Left hindlimb (tissue), 1 donor: ENCODE measurements at places on chromosomes 7 and 10.
A peak's percentile ranks its signal among the peaks of the same experiment; 100 is the strongest.

- DNase-seq: peak; percentile 32
Observed at GRCh38 chr10:52701647-52702046, 70.9 kb downstream of the MBL2 start.

DNA sequence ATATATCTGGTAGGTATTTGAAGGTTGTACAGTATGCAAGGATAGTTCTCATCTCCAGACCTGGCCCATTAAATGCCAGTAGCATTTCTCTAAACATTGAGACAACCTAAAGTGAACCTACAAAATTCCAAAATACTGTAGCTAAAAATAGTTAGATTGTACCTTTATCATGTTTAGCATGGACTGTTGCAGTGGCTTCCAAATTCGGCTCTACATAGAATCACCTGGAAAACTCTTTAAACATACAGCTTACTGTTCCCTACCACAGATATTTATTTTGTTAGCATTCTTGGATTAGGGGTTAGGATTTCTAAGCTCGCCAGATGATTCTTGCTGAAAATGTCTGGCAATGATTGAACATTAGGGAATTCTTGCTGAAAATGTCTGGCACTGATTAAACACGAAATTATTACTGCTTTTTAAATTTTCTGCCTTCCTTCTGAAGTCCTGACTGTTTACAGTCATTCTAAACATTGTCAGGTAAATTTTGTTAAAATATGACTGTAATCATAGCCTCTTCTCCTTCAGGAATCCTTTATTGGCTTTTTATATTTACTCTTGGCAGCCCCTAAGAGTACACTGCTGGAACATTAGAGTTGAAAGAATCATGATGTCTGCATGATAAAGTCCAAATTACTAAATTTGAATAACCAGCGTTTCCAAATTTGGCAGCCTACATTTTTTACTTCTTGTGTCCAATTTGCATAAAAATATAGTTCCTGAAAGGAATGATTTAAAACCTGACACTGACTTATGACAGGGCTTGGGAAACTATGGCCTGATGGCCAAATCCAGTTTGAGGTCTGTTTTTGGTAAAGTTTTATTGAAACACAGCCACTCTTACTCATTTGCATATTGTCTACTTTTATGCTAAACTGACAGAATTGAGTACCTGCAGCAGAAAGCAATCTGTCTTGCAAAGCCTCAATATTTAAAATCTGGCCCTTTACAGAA lies 40.3 kb downstream of the SHOC2 start:
- DNase-seq: no peak

DNA sequence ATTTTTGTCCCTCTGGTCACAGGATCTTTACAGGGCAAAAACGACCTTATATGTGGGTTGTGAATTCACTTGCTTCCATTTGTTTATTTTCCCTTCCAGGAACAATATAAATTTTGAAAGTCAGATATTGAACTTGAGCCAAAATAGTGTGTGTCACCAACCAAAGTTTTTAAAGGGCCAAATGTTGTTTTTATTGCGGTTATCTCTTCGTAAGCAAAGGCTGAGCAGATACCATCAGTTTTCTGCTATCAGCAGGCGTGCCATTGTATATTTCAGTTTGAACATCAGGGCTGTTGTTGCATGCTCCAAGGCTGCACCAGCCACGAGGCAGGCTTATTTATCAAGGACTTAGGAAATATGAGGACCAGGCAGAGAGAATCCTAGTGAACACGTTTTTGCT lies 160.3 kb downstream of the PAXIP1 start:
- DNase-seq: no peak

- DNase-seq: no peak
Observed at GRCh38 chr10:6563731-6564130, 16.3 kb downstream of the PRKCQ start.

DNA sequence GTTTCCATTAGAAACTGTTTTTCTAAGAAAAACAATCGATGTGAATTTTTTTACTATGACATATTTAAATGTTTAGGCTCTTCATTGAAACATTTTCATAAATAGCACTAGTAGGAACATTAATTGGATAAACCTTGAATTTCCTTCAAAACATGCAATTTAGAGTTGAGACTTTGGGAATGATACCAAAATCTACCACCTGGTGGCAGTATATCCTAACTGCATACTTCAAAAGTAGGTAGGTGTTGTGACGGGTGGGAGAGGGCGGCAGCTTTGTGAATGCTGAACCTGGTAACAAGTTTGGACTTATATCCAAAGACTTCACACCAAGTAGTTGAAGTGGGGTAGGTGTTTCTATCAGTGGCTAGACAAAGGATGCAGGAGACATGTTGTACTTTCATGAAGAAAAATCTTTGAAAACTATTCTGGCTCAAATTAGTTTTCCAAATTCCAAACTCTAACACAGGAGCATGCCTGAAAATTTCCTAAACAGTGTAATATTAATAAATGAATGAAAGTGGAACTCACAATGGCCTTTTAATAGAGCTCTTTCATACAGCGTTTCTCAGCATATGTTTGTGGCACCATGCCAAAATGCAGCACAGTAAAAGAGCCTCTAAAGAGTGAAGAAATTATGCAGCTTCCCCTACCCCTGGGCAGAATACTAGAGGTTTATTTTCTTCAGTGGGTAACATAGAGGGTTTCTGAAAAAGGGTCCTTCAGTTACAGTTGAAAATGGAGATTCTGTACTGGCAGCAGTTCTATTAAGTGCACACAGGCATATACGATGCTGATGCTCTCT lies 201.0 kb upstream of the TPK1 start:
- DNase-seq: no peak

DNA sequence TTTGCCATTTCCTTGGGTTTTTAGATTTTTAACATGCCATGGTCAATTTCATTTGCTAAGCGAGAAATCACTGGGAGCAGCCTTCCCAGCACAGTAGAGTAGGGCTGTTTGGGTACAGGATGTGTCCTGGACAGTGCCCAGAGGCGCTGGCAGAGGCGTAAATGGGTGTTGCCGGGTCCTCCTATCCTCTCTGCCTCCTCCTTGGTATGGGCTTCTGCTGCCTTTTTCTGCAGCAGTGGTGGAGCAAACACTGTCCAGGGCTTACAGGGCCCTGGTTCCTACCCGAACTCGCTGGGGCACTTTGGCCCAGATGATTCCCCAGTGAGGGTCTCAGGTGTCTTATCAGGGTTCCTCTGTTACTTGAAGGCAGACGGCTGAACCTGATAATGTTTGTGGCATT lies 298.3 kb downstream of the RPS24 start:
- DNase-seq: no peak

DNA sequence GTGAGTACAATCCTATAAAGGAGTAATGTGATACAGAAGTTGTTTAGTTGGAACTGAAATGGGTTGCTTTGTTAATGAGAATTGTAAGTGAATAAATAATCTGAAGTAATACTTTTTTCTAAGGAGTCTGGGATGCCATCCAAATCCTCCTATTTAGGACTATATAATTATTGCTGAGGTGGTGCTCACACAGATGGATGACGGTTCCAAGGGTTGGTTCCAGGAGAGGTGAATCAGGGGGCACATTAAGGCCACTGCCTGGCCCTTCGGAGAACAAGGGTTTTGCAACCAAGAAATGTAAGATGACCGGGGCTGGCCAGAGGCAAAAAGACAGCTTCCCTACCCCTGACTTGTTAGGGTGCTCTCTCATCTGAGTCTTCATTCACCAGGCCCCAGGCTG lies 352.7 kb downstream of the PHTF2 start:
- DNase-seq: no peak

- DNase-seq: no peak
Observed at GRCh38 chr7:127731431-127732080, 79.6 kb downstream of the SND1 start.

DNA sequence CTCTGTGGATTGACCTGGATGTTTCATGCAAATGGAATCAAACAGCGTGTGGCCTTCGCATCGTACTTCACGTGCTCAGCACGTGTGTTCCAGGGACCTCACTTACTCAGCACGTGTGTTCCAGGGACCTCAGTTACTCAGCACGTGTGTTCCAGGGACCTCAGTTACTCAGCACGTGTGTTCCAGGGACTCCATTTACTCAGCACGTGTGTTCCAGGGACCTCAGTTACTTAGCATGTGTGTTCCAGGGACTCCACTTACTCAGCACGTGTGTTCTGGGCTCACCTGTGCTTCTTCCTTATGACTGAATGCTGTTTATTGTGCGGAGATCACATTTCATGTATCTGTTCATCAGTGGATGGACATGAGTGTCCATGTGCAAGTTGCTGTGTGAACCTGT lies 22.0 kb downstream of the INPP5A start:
- DNase-seq: no peak

DNA sequence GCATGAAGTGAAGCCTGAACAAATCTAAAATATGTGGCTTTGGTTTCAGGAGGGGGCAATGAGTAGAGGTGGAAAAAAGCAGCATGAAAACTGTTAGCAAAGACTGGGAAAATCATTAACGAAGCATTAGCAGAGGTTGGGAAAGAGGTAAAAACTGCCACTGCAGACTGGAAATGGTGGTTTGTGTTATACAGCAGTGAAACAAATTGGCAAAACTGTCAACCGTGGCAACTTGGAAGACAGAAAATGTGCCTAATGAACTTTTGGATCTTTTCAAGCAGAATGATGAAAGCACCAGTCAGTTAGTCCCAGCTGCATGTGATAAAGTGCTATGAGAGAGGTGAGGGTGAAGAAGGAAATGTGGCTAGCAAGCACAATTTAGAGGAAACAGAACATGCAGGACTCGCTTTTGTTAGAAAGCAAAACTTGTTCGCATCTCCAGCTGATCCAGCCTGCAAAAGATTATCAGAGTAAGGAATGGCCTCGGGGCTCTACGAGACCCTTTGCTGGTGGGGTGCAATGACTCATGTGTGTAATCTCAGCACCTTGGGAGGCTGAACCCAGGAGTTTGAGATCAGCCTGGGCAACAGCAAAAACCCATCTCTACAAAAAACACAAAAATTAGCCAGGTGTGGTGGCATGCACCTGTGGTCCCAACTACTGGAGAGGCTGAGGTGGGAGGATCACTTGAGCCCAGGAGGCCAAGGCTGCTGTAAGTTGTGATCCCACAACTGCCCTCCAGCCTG lies 45.7 kb downstream of the SKIDA1 start:
- no peak for DNase-seq

- no peak for DNase-seq
Observed at GRCh38 chr10:101922846-101923245, 79.2 kb upstream of the KCNIP2 start.

DNA sequence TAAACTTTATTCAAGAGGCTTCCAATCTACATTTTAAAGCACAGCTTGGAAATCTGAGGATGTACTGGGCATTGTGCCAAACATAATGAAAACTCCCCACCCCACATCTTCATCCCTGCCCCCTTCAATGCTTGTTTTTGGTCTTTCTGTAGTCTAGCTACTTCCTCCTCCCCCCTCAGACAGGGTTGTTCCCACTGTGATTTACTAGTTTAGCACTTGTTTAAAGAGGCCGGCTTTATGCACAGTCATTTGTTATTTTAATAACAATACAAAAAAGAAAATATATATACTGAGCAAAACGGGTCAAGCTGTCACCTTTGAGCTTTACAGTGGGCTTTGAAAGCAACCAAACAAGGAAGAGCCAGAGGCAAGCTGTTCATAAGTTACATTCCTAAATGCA lies 132.6 kb downstream of the CHRM2 start:
- DNase-seq: no peak

GRCh38 chr7:119397156-119397555 lies 875.8 kb upstream of the KCND2 start:
- DNase-seq: no peak

GRCh38 chr10:77286531-77287508 lies 350.8 kb downstream of the KCNMA1 start:
- DNase-seq: no peak

GRCh38 chr7:37945336-37945735 lies 24.9 kb downstream of the EPDR1 start:
- no peak for DNase-seq

- DNase-seq: no peak
Observed at GRCh38 chr7:64618785-64619456, 47.0 kb upstream of the ZNF107 start.

DNA sequence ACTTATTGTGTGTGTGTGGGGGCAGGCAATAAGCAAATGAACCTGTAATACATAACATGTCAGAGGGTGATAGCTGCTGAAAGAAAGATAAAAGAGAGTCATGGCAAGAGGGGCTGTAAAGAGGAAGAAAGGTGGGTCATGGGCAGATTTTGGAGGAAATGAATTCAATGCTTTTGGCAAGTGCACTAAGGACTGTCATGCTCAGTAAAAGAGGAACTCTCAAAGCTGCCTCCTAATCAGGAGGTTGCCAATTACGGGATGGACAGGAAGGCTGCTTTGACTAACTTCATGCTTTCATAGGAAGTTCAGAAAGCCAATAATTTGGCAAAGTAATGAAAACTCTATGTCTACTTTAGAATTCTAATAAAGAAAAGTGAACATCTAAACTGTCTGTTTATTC lies 401.2 kb downstream of the SH2D4B start:
- DNase-seq: no peak

DNA sequence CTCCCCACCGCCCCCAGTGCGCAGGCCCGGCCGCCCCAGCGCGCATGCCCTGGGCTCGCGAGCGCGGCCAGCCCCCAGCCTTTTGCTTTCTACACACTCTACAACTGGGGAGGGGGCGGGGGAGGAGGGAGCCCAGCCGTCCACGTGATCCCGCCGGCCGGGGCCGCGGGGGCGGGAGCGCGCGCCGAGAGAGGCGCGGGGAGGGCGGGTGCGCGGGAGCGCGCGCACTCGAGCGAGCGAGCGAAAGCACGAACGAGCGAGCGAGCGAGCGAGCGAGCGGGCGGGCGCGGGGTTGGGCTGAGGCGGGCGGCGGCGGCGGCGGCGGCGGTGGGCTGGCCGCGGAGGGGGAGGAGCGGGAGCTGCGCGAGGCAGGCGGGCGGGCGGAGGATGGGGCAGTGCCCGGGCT lies at the start of gene AUTS2:
Gene AUTS2 (plus strand): TSS at position 395 of the 406 bp plus-strand sequence. CDS start 1,179 bp downstream, outside the sequence.
- DNase-seq: peak; percentile 98

- DNase-seq: no peak
Observed at GRCh38 chr7:43650457-43651052, 67.6 kb downstream of the STK17A start.

- no peak for DNase-seq
Observed at GRCh38 chr10:73244866-73245477, 2.1 kb downstream of the DNAJC9 start.

- DNase-seq: no peak
Observed at GRCh38 chr7:156423876-156424275, 216.7 kb upstream of the RNF32 start.

GRCh38 chr10:71213127-71213621 lies 804 bp downstream of the UNC5B start:
- no peak for DNase-seq

GRCh38 chr7:27605689-27606269 lies 56.9 kb downstream of the HIBADH start:
- DNase-seq: no peak

DNA sequence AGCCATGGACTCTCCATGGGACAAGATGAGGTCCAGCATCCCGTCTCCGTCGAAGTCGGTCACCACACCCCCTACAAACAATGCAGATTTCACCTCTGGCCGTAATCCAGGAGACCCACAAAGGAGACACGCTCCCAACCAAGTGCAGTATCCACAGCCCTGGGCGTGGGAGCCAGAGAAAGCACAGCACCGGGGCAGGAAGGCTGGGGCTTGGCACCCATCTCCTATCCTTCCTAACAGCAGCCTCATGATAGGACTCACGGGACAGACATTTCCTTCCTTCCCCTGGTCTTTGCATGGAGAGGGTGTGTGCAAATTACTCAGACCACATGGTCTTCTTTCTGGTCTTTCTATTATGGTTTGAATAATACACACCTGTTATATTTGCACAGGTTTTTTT lies 46.3 kb downstream of the GOLGA7B start:
- DNase-seq: no peak
